Panc1 (cell line): ENCODE measurements at places on chromosomes 16 and 17.

DNA sequence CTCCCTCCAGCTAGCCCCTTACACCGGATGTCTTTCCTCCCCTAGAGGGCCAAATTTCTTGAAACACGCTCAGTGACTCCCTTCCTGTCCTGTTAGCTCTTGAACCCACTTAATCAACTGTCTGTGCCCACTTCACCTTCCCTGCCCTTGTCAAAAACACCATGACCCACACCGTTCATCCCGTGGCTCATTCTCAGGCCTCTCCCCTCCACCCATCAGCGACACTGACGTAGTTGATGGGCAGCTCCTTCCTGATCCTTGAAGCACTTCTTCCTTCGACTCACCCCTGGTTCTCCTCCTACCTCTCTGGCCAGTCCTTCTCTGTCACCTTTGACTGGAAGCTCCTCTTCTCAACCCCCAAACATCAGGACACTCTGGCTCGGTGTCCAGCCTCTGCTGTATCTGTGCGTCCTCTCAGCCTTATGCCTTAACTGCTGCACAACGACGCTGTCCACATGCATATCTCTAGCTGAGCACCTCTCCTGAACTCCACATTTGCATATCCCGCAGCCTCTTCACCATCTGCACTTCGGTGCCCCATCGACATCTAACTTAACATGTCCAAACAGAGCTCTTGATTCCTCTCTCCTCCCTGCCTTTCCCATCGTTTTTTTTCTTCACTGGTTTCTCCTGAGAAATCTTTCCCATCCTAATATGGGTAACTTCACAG, 39.3 kb upstream of the CCDC182 start:
- no peak for DNase-seq

GRCh38 chr16:88772871-88773811, 11.9 kb downstream of the PIEZO1 start:
- DNase-seq, result no peak

DNA sequence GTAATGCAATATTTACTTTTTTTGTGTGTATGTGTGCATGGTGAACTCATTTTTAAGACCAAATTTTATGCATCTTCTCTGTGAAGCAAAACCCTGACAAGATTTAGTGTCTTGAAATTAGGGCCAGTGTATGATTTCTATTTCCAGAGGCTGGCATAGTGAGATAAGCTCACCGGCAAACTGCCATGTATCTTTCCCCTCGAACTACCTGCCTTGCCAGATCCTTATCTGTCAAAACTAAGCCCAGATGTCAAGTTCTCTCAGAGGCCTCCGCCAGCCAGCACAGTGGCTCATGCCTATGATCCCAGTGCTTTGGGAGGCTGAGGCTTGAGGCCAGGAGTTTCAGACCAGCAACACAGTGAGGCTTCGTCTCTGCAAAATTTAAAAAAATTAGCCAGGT, 10.0 kb downstream of the USP32 start:
- DNase-seq, result no peak

DNA sequence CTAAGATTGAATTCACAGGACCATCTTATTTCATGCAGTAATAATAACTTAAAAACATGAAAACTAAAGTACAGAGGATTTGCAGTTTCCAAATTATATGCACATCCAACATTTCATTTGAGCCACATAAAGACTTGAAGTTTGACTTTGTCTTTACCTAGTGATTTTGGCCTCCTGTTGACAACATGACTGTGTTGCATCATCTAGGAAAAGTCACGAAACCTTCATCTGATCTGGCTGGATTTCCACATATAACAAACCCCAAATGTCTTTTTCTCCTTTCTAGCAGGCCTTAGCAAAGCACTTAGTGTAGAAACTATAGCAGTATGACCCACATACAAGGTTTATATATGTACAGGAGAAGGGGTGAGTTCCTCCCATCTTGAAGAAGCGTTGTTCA, 406.5 kb upstream of the CDH5 start:
- no peak for DNase-seq

GRCh38 chr17:59466946-59467801, 98.2 kb upstream of the DHX40 start:
- no peak for DNase-seq

GRCh38 chr17:1697681-1698080, 12.5 kb downstream of the TLCD2 start:
- no peak for DNase-seq

- DNase-seq, result no peak
Measured at GRCh38 chr17:46741122-46741730, 77.3 kb downstream of the WNT3 start.

DNA sequence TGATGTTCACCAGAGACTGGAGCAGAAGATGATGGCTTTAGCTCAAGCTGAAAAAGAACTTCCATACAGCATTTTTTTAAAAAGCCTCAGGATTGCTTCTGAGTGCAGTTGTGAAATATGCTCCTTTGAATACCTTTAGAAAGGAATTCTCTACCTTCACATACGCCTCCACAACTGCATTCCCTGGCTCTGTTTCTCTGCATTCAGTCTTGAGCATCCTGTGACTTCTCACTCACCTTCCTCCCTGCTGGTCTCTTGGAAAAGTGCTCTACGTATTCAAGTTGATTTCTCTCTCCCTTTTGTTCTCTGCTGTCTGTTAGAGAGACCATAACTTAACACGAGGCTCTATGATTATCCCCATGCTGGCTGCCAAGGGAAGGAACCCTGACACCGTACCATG, 34.5 kb downstream of the HS3ST2 start:
- no peak for DNase-seq

- DNase-seq, result no peak
Measured at GRCh38 chr17:36848008-36848902, 89.0 kb upstream of the LHX1 start.

DNA sequence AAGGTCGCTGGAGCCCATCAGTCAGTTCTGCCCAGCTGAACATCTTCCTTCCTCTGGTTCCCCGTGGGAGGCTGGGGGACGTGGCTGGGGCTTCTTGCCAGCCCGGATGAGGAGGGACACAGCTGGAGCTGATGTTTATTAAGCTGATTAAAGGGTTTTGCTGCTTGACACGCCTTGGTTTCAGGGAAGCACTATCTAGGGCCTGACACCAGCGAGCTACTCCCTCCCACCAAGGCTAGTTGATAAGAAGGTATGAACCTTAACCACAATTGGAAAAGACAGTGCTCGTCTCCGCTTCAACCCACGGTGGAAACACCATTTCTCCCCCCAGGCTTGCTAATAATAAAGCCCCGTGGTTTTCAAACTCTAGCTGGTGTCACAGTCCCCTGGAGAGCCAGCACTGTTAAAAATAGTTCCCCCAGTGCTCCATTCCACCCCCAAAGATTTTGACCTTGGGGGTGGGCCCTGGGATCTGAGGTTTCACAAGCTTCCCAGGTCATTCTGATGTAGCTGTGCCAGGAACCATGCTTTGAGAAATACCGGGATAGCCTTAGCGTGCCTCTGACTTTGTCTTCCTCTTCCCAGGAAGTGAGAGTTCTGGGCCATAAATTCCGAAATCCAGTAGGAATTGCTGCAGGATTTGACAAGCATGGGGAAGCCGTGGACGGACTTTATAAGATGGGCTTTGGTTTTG, 5.5 kb downstream of the DHODH start:
- DNase-seq, result no peak

GRCh38 chr17:47102914-47103313, 86.2 kb downstream of the CDC27 start:
- no peak for DNase-seq

DNA sequence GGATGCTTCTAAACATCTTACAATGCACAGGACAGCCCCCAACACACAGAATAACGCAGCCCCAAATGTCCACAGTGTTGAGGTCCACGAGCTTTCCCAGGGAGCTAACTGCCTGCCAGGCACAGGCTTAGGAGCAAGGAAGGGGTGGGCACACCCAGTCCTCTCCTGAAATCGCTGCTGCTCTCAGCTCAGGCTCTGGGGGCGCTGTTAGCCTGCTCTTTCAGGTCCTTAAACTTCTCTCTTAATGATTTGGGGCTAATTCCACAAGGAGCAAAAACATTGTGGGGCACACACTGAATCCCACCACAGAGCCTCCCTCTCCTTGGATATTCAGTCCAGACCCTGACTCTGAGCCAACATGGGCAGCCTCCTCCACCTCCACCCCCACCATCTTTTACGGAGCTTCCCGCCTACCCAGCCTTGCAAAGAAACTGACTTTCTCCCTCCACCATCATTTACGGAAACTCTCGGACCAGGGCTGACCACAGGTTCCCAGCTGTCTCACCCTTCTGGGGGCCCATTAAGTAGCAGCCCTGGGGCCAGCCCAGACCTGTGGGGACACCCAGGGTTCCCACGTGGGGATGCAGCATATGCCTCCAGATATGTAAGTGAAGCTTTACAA, 1.1 kb downstream of the CD300H start:
- DNase-seq, result peak; percentile 27

DNA sequence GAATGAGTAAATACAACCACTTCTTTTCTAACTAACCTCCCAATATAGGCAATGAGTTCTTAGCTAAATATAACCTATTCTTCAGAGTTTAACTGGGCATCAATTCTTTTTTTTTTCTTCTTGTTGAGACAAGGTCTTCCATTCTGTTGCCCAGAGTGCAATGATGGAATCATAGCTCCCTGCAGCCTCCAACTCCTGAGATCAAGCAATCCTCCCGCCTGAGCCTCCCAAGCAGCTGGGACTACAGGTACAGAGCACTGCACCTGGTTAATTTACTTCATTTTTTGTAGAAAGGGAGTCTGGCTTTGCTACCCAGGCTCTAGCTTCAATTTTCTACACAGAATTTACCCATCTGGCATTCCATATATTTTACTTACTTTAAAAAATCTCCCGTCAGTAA, 1.1 kb downstream of the METTL16 start:
- DNase-seq, result no peak

- no peak for DNase-seq
Measured at GRCh38 chr17:68512960-68513474, 787 bp downstream of the PRKAR1A start.

DNA sequence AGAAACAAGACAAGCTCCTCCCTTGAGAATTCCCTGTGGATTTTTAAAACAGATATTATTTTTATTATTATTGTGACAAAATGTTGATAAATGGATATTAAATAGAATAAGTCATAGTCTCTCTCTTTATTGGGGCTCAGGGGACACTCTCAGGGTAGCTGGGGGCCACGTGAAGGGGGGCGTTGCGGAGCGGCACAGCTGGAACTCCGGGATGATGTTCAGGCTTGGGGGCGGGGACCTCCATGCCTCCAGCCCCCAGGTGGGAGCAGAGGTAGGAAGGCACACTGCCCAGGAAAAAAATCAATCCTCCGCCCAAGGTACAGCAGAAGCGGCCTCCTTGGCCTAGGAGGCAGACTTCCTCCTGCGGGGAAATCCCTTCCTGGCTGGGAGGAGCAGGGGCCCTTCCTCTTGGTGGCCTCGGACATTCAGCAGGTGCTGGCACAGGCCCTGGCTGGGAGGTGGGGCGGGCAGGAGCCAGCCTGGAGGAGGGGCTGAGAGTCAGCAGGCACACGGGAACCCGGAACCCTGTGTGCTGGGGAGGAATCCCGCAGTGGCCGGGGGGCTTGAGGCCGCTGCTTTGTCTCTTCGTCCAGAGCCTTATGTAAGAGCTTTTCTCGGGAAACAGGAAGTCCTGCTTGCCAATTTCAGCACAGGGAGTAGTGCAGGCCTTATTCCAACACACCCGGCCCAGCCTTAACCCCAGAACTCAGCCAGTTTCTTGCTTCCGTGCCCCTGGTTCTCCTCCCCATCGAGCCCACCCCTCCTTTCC, 591 bp upstream of the TNFSF13 start:
- DNase-seq, result no peak

DNA sequence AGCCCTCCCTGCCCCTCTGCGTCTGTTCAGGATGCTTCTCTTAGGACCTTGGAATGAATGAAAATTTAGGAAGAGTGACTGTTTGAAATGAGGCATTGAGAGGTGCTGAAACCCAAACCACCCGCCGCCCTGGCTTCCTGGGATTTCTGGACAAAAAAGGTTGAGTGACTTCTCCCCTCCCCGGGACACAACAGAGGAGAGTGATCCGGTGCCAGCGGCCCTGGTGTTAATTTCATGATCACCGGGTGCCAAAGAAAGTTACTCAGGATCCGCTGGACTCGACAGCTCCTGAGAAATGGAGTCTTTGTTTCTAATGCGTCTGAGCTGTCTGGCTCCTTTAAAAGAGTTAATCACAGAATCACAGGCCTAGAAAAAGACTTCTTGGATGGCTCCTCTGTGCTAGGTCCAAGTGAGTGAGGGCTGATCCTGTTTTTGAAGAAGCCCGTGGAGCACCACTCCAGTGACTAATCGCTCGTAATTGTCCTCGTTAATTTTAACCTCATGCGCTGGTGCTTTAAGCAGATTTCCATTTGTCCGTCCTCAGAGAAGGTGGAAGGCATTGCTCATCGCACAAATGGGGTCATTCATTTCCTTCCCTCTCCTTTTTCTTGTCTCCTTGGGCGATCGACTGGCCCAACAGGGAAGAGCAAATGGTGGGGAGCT, 144.4 kb upstream of the ZFHX3 start:
- DNase-seq, result no peak

- DNase-seq, result no peak
Measured at GRCh38 chr17:34800661-34801060, 160.6 kb downstream of the CCT6B start.

GRCh38 chr17:78269955-78270381, 38.5 kb downstream of the TMEM235 start:
- no peak for DNase-seq

- DNase-seq, result no peak
Measured at GRCh38 chr16:54282202-54282927, 4.2 kb downstream of the IRX3 start.

DNA sequence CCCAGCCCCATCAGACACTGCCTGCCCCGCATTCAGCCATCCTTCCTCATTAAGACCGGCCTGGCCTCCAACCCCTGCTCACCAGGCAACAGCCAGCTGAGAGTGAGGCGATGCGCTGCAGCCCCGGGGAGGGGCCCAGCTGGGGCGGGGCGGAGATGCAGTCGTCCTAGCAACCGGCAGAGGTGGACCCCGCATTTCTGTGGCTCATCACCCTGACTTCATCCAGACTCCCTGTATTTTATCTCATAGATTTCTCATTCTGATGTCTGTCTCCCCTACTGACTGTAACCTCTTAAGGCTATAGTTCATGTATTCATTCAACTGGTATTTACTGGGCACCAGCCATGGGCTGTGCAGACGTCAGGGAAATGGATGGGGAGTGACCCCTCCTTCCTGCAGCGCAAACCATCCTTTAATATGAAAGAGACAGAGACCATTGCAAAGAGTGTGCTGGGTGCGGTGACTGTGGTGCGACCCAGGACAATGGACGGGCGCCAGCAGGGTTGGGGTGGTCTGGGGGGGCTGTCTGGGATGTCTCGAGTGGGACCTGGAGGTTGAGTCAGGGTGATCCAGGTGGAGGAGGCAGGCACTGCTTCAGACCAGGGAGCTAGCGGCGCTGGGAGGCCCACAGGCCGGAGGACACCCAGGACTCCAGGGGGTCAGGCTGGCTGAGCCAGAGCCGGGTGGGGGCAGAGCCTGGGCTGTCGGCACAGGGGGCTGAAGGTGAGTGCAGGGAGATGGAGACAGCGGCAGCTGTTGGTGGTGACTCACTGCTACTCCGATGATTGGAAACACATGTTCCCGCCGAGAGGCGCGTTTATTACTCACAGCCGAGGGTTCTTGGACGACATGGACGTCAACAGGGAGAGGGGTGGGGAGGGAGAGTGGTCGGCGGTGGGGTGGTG, 10.5 kb upstream of the TIMP2 start:
- no peak for DNase-seq

- DNase-seq, result no peak
Measured at GRCh38 chr17:27408891-27409290, 47.4 kb upstream of the KSR1 start.
